ENCODE measurements at places on chromosomes 4 and X.

- DNase-seq: no peak
Measured at GRCh38 chr4:153318696-153319320, 25.7 kb upstream of the MND1 start.

DNA sequence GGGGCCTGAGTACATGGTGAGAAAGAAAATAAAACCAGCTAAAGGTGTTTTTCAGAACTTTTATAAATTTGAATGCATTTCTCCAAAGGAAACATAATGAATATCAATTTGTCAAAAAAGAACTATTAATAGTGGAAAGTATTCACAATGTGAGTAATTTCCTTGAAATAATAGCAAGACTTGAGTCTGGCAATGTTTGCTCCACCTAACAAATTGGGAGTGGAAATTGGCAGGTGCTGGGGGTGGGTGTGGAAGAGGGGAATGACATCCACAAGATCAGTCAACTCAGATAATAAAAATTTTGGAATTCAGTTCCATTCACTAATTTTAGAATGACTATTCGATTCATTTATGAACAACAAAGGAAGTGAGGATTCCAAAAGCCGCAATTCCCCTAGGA lies 884.8 kb upstream of the SLIT2 start:
- DNase-seq: no peak

GRCh38 chr4:152351080-152351479 lies 184.8 kb downstream of the FBXW7 start:
- no peak for DNase-seq

- peak; percentile 9 for DNase-seq
Measured at GRCh38 chr4:183635741-183636140, 23.2 kb downstream of the RWDD4 start.

DNA sequence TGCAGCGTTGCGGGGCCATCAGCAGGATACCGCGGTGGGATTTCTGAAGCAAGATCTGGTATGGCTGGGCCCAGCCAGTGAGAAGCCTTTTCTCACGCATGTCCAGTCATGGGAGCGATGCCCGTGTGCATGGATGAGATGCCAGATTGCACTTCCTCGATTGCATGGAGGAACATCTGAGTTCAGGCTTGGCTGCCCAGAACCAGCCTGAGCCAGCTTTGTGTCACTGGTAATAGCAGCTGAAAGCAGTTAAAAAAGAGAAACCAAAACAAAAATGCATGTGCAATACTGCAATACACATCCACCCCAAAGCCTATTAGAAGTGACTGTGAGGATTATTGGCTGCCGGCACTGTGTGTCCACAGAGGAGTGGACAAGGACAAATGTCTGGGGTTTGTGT lies 59.3 kb downstream of the PSAPL1 start:
- DNase-seq: no peak

- DNase-seq: no peak
Measured at GRCh38 chr4:115293093-115293462, 179.7 kb upstream of the NDST4 start.

- DNase-seq: no peak
Measured at GRCh38 chr4:107654694-107655093, 65.3 kb downstream of the PAPSS1 start.

DNA sequence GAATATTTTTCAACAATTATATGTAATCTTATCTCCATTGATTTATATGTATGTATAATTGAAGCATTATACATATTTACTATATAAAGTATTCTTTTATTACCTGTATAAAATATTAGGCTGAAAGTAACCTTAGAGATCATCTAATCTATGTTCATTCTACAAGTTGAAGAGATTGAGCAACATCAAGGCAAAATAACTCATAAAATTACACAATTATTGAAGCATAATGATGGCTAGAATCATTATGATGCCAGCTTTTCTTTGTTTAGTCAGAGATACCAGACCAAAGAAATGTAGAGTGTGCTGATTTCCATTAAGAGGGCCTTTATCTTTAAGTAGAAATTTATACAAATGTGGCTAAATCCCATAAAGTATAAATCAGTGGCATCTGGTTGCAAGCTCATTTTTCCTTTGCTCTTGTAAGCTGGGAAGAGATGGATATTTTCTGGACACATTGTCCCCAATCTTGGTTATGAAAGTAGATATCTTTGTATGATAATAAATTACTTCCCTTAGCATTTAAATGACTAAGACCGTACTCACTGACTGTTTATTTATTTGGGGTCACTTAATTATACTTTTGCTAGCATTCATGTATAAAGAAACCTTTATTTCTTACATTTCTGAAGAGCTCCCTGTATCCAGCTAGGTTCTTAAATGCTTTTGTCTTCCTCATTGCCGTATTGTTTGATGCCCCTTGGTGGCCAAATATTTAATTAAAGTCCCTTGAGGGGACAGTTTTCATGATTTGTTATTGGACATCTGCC lies 339.8 kb downstream of the PCDH7 start:
- DNase-seq: no peak

DNA sequence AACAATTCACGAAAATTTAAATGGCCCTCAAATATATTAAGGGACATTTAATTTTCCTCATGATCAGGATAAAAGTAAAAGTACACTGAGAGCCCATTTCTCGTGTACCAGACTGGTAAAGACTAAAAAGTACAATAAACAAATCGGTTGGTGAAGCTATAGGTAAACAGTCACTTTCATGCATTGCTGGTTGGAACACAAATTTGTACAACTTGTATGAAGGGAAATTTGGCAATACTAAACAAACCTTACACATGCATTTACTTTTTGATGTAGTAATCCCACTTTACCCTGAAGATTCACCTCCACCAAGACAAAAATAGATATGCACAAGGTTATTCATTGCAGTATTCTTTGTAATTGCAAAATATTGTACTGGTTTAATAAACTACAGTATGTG lies 31.4 kb upstream of the MBNL3 start:
- DNase-seq: no peak

- no peak for DNase-seq
Measured at GRCh38 chrX:24703185-24703494, 9.4 kb downstream of the POLA1 start.

- DNase-seq: no peak
Measured at GRCh38 chr4:11138964-11139363, 289.7 kb downstream of the HS3ST1 start.

DNA sequence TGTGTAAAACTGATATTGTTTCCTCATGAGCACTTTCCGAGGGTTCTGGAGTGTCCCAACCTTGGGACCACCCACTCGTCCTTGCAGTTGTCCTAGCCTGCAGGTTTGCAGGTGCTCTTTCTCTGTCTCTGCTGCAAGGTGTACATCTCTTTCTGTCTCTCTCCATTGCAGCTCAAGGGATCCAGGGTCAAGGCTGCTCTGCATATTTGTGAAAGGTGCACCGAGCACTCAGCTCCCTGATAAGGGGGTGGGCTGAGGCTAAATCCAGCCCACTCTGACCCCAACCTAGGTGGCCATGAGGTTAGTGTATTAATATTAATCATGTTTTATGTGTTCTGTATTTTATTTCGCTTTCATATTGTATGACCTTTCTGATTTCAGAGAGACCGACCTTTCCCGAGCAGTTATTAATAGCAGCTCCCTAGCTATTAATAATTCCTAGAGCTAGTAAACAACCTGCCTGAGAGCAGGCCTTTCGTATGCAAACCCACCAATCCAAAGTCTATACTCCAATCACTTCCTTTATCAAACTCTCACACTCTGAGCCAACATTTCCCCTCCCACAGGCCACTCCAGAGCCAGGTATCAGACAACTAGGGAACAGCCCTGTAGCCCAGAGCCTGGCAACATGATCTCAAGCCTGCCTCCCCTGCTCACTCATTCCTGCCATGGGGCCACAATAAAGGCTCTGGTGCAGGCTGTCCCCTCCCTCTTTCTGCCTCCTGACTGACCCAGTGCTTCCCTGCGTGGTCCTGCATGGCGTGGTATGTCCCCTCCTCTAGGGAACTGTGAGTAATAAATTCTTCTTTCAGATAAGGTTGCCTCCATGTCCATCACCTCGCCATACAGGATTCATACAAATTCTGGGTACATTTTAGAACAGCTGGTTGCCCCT lies 73.9 kb downstream of the SLC2A9 start:
- no peak for DNase-seq

DNA sequence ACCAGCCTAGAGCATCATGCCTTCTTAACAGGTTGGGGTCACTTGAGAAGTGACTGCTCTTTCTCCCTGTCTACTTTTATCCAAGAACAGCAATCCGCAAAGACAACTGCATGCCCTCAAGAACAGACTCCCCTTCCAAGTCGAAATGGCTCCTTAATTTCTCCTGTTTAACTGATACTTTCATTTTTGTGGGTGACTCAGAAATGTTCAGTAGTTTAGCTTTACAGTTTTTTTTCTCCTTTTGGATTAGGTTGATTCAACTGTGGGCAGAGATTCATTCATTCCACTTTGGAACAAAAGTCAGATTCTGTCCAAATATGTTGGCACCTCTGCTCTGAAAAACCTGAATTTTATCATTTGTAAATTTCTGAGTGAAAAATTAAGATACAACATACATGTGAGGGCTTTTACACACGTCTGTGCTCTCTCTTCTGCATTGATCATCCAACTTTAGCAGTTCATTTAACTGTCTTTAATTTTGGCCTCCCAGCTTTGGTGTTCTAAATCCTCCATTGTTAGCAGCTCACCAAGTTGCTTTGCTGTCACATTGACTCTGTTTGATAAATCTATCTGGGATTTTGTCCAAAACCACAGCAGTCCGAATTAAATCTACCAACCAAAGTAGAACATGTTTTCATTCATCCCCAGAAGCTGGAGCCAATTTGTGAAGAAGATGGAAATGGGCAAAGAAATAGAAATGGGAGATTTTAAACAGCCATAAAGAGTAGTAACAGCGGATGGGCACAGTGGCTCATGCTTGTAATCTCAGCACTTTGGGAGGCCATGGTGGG lies 50.0 kb downstream of the HOPX start:
- no peak for DNase-seq

DNA sequence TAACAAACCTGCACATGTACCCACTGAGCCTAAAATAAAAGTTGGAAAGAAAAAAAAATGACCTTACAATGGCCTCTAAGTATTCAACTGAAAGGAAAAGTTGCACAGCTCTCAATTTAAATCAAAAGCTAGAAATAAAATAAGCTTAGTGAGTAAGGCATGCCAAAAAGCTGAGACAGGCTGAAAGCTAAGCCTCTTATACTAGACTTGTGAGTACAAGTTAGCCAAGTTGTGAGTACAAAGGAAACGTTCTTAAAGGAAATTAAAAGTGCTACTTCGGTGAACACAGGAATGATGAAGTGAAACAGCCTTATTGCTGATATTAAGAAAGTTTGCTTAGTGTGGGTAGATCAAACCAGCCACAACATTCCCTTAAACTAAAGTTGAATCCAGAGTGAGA lies 707.9 kb upstream of the PITX2 start:
- DNase-seq: no peak

DNA sequence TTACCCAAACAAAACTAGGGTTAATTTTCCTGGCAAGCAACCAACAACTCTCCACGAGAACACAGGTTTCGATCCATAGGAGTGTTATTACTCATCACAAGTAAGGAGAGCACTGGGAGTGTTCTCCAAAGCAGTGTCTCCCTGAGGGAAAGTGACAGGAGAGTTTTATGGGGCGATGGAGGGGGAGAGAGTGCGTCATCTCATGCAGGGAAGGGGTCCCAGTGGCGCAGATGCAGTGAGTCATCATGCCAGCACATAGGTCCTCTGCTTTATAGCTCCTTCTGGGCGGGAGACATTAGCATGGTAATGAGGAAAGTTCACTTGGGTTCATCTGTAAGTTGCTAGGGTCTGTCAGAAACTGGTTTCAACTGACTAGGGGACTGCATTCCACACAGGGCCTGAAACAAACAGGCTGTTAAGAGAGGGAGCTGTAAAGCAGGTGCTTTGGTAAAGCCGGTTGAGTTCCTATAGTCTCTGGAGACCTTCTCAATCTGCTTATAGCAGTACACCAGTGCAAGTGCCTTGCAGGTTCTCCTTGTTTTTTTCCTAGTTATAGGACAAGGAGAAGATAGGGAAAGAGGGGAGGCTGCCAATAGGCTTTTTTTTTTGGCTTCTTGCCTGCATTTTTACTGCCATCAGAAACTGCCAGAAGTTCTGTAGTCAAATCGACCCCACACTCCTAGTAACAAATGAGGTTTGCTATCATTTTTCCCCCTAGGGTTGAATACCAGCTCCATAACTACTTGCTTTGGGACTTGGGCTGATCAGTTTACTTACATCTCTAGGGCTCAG lies 12.8 kb upstream of the BOD1L1 start:
- DNase-seq: no peak

All from NCI-H524 treated with DMSO at 0.1 percent for 48 hours (cell line).